Heart left ventricle (tissue), 16 donors: ENCODE measurements at places on chromosomes 4 and X. TPM values are rescaled to one million over a fixed set of nuclear protein-coding genes. Genes with fewer than 3 reads are reported as not detected.
A peak's percentile ranks its signal among the peaks of the same experiment; 100 is the strongest.

DNA sequence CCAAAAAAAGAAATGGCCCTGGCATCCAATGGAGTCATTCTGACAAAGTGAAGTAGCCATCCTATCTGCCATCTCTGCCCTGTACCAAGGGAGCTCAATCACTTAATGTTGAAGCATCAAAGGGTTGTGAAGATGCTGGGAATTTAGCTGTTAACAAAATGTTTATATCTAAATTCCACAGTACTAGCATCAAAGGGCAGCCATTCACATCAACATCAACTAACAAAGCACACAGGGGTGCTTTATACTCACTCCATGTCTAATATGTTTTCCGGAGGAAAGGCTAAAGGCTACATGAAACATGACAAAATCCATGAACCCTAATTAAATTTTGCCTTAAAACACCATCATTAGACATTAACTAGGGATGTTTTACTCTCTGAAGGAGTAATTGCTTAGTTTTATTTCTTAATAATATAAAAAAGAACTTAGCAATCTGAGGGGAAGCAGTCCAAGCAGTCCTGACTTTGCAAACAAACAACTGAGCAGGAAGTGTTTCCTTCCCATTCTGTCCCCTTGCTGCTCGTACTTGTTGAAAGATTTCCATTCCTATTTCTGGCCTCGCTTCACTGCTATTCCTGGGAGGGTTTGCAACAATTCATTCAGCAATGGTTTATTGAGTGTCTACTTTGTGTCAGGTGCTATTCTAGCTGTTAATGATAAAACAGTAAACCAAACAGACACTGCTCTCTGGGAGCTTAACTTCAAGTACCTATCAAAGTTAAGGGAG, 208.6 kb upstream of the SLC7A11 start:
- no peak for DNase-seq

DNA sequence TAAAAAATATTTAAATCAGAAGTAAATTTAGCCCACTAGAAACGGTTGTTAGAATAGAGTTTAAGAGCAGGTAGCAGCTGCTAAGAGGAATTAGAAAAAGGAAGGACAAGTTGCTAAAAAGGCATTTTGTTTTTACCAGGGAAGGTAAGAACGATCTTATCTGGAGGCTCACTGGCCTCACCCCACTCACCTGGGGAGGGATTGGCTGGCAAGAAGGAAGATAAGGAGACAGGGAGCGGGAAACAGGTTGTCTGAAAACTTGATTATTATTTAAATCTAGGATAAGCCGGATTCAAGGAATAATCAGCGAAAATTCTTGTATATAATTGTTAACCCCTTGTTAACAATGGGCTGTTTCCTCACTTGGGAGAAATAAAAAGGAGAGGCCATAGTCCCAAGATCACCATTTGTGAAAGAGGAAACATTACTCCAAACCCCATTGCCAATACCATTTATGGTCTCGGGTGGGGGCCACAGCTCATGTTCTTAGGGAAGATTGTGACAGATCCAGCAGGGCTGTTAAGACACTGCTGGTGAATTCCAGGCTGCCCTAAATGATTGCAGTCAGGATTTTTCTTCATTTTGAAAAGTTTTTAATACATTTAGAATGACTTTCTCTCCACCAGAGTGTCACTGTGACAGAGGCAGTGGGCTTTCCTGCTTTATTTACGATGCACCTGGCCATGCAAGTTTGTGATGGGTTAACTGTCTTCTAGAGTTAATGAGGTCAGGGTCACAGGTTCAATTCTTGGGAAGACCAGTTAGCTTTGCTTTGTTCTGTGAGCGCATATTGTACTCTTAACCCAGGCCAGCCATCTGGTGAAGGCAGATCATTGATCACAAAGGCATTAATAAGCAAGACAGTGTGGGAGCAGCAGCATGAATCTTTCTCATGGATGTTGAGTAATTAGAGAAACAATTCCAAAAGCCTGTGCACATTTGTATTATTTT, 106.6 kb downstream of the CEP135 start:
- DNase-seq = no peak

The SH3D19 gene
- 158 TPM for total RNA-seq

The RTL9 gene
- 0.75 TPM for total RNA-seq

The DKK2 gene
- 2.3 TPM for total RNA-seq

The EMCN gene
- total RNA-seq = 26.9 TPM

- DNase-seq = peak; percentile 53
Measured at GRCh38 chrX:136193771-136194170, 46.4 kb downstream of the FHL1 start.

GRCh38 chr4:174189392-174190015, 94.0 kb downstream of the FBXO8 start:
- no peak for DNase-seq

GRCh38 chr4:167893531-167893930, 198.8 kb upstream of the ANXA10 start:
- DNase-seq = no peak

DNA sequence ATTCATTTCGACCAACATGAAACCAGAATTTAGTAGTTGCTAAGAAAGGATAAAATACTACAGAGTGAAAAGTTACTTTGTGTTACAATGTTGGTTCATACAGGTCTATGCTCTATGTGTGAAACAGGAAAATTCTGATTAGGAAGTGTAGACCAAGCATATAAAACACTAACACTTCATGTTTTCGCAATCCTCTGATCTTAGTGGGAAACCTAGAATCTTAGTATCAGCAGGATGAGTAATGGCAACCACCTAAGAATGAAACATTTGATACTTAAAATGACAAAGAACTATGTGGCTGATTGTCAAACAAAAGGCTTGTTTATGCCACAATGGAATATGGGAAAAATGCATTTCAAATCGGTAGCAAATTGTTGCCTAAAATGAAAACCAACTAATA, 116.1 kb downstream of the AMMECR1 start:
- DNase-seq = no peak

The ERCC6L gene
- not detected for total RNA-seq

The UGT2B15 gene
- total RNA-seq = not detected

The OTC gene
- not detected for total RNA-seq

GRCh38 chrX:138885886-138886285, 174.4 kb upstream of the FGF13 start:
- no peak for DNase-seq

- no peak for DNase-seq
Measured at GRCh38 chr4:107666134-107666533, 53.9 kb downstream of the PAPSS1 start.

DNA sequence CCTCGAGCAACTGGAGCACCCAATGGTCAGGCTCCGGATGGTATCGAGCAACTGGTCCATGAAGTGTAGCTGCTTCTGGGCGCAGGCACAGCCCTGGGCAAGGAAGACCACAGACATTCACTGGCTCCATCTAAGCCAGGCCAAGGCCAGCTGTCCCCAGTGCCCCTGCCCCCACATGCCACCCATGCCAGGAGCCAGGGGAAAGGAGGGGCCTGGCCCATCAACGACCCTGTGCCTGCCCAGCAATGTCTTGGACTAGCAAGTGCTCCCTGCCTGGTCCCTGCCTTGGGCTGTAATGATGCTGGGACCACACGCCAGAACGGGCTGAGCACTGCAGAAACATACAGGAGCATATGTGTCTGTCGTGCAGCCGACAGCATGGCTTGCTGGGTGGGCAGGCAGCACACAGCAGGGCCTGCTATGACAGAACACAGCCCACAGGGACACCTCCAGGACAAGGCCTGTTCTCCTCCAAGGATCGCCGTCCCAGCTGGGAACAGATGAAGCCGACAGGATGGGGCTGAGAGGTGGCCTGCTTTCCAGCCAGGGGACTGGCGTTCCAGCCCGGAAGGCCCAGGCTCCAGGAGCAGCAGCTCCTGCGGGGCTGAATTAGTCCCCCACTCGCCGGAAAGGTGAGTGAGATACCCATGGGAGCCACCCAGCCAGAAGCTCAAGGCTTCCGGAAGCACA, 11.4 kb upstream of the TREX2 start:
- DNase-seq = no peak

- DNase-seq = no peak
Measured at GRCh38 chrX:43590150-43590549, 65.9 kb upstream of the MAOA start.

The MAGEC2 gene
- not detected for total RNA-seq

DNA sequence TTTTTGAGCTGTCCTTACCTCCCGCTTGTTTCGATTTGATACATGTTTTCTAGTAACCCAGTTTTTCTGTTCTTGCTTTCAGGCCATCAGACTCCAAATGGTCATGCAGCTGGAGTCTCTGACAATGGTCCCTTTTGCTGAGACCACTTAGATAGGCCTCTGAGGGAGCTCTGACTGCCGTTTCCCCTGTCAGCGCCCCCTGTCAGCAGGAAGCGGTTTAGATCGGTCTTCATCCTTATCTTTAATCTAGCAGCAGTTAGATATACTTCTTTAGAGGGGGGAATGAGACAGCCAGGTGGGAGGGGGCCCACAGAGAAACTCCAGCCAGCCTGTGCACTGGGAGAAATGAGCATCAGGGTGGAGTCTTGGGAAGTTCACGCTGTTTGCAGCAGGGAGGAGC, 457.9 kb downstream of the GPAT3 start:
- DNase-seq = no peak

DNA sequence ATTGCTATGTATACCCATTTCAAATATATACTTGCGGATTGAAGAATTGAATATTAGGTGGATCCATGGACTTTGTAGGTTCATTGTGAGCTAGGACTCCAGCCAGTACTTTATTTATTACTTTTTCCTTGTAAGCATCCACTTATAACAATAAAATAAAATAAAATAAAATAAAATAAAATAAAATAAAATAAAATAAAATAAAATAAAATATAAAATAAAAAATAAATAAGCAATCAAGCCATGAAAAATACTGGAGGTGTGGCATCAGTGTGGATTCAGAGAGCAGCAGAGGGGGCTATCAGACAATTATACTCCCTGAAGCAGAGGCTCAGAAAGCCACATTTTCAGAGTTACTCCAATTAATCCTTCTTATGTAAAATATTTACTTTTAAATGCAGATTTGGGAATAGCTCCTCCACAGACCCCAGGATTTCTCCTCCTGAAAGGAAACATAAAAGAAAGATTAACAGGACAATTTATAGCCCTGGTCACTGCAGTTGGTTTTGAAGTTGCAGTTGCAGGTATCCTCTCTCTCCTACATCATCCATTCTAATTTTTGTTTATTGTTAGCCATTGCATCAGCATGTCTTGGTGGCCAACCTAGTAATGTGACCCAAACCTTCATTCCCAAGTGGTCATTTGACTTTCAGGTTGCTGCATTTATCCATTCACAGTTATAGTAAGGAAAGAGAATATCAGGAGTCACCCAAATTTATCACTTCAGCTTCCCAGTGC, 2025.2 kb upstream of the IGFBP7 start:
- DNase-seq = no peak

The NR3C2 gene
- total RNA-seq = 24.4 TPM

GRCh38 chrX:27619975-27620374, 29.8 kb downstream of the DCAF8L2 start:
- DNase-seq = no peak

GRCh38 chrX:85611926-85612325, 232.5 kb upstream of the POF1B start:
- no peak for DNase-seq

- no peak for DNase-seq
Measured at GRCh38 chrX:16160729-16161128, 6.6 kb upstream of the MAGEB17 start.

DNA sequence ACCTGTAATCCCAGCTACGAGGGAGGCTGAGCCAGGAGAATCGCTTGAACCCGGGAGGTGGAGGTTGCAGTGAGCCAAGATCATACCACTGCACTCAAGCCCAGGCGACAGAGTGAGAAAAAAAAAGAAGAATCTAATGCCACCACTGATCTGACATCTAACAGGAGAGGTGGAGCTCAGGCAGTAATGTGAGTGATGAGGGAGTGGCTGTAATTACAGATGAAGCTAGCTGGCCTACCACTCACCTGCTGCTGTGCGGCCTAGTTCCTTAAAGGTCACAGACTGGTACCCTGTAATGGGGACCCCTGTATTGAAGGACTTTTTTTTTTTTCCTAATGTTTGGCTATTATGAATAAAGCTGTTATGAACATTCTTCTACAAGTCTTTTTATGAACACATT, 25.3 kb upstream of the GABRE start:
- DNase-seq = no peak

The SSX4B gene
- total RNA-seq = not detected

DNA sequence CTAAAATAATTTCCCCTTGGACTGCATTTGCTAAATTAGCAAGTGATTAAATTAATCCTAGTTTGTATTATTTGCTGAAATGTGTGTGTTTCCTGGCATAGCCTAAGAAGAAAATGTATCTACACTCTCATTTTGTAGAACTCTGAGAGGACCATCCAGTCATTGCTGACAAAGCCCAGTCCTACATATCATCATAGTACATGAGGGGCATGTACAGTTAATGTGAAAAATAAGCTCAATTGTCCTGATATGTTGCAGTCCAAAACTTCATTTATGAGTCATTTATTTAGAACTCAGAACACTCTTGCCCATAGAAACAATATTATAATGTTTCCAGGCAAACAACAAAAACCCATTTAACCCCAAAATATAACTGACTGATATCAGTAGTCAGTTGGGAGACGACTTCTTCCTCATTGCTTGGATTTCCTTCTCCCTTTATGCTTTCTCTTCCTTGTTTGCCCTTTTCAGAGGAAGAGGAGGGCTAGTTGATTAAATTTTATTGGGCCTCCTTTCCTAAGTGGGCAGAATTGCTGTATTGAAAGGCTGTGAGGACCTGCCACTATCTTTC, 26.9 kb upstream of the BBS12 start:
- no peak for DNase-seq

GRCh38 chr4:21986307-21986706, 37.7 kb upstream of the KCNIP4 start:
- no peak for DNase-seq

DNA sequence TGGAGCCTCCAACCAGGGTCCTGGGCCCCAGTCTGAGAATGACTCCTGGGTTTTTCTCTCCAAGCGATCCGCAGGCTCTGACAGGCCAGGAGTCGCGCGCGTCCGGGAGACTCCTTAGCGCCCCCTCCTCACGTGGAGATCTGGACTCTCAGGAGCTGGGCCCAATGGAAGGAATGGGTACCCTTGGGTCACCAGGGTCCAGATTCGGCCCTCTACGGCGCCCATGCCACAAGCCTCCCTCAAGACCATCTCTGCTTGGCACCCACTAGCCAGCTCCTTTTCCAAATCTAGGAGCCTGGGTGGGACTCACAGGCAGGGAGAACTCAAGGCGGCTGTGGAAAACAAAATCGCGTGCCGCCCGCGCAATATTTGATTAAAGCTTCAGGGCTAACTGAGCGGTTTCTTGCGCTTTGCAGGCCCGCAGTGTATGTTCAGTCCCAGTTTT, 7.1 kb downstream of the HAND2 start:
- DNase-seq = no peak

- DNase-seq = no peak
Measured at GRCh38 chrX:13688384-13688957, 457 bp upstream of the RAB9A start.

DNA sequence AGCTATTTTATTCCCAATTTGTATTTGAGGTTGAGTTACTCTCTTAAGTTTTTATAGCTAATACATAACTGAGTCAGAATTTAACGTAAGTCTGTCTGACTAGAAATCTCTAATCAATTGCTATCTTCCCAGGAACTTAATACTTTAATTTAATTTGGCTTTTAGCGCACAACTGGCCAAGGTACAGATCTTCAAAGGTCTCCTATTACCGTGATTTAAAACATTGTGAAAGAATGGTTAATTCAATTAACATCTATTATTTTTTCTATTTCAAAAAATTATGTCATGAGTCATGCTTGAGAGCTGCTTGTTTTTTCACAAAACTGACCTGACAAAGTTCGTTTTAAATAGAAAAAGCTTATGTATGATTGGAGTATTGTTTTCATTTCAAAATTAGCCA, 22.0 kb upstream of the PLA2G12A start:
- DNase-seq = no peak

The LIMCH1 gene
- 199 TPM for total RNA-seq

The CD38 gene
- total RNA-seq = 2.7 TPM
